CD14-positive monocyte (primary cell): ENCODE measurements at places on chromosomes 3 and 15. TPM values are rescaled to one million over a fixed set of nuclear protein-coding genes. Genes with fewer than 3 reads are reported as not detected.

CADPS gene
- polyA plus RNA-seq = not detected in 2 replicates

NR2C2 gene
- polyA plus RNA-seq = 3.8 TPM

DNA sequence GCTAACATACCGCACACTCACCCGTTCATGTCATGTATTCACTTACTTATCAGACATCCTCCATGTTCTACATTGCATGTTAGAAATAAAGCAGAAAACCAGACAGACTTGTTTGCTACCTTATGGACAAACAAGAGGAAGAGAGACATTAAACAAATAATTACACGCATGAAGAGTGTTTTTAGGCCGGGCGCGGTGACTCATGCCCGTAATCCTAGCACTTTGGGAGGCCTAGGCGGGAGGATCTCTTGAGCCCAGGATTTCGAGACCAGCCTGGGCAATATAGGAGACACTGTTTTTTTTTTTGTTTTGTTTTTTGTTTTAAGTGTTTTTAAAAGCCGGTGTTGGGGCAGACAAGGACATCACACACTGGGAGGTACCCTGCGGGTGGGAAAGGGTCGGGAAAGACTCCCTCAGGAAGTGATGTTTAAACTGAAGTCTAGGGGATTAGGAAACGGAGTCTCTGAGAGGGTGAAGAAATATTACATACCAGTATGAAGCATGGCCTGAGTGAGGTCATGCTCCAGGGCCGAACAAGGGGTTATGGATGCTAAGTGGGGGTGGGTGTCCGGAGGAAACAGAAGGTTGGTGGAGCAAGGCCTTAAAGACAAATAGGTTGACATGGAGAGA lies 2.1 kb upstream of the USP3 start:
- H3K4me3 ChIP-seq = no peak overlapping the region
- peaks cover 76% of the 10 kb centered on the region for H3K4me1 ChIP-seq
- H3K27ac ChIP-seq = peak overlapping the region; percentile 100
- H3K27me3 ChIP-seq = no peaks in the 10 kb centered on the region

GRCh38 chr15:96331144-96331944 lies 844 bp downstream of the NR2F2 start:
- H3K27me3 ChIP-seq = peaks cover 77% of the 10 kb centered on the region
- no peak overlapping the region for H3K27ac ChIP-seq
- no peaks in the 10 kb centered on the region for H3K36me3 ChIP-seq
- H3K4me3 ChIP-seq = no peak overlapping the region
- DNase-seq = no peak

- no peak overlapping the region for H3K4me3 ChIP-seq
- no peak overlapping the region for H3K27ac ChIP-seq
- H3K27me3 ChIP-seq = peaks cover 9% of the 10 kb centered on the region
- DNase-seq = peak; percentile 21
- no peaks in the 10 kb centered on the region for H3K36me3 ChIP-seq
Measured at GRCh38 chr3:9500108-9501050, 53.2 kb downstream of the LHFPL4 start.

GRCh38 chr3:131386429-131387165 lies 5.0 kb downstream of the NUDT16 start:
- peak overlapping the region; percentile 61 for H3K4me3 ChIP-seq
- peaks cover 90% of the 10 kb centered on the region for H3K4me1 ChIP-seq
- peak overlapping the region; percentile 83 for H3K27ac ChIP-seq

DNA sequence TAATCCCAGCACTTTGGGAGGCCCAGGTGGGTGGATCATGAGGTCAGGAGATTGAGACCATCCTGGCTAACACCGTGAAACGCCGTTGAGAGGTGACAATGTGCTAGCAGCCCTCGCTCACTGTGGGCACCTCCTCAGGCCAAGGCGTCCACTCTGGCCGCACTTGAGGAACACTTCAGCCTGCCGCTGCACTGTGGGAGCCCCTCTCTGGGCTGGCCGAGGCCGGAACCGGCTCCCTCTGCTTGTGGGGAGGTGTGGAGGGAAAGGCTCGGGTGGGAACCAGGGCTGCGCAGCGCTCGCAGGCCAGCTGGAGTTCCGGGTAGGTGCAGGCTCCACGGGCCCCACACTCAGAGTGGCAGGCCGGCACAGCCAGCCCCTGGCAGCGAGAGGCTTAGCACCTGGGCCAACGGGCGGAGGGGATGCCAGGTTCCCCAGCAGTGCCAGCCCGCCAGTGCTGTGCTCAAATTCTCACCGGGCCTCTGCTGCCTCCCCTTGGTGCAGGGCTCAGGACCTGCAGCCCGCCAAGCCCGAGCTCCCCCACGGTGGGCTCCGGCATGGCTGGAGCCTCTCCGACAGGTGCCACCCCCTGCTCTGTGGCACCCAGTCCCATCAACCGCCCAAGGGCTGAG lies 253.6 kb downstream of the CNTN4 start:
- H3K27me3 ChIP-seq = no peaks in the 10 kb centered on the region
- DNase-seq = no peak
- H3K36me3 ChIP-seq = no peaks in the 10 kb centered on the region
- no peak overlapping the region for H3K27ac ChIP-seq

DNA sequence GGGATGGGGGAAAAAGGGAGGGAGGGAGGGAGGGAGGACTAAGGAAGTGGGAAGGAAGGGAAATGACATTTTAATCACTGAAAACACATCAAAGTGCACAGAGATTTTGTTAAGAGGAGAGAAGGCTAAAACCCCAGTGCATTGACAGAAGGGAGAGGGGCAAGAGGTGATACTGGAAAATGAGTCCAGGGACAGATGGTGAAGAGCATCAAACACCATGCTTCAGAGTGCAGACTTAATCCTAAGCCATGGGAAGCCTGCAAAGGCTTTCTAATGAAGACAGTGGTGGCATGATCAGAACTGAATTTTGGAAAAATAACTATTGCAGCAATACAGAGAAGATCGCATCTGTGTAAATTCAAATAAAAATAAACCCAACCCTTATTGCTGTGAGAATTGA lies 41.8 kb downstream of the HGD start:
- H3K4me3 ChIP-seq = no peak overlapping the region
- H3K27me3 ChIP-seq = no peaks in the 10 kb centered on the region
- H3K4me1 ChIP-seq = peaks cover 10% of the 10 kb centered on the region
- DNase-seq = no peak
- H3K36me3 ChIP-seq = no peaks in the 10 kb centered on the region

GRCh38 chr3:147640781-147641180 lies 231.6 kb downstream of the ZIC1 start:
- no peak overlapping the region for H3K27ac ChIP-seq
- no peak for DNase-seq
- no peak overlapping the region for H3K4me3 ChIP-seq
- H3K4me1 ChIP-seq = no peaks in the 10 kb centered on the region
- no peaks in the 10 kb centered on the region for H3K36me3 ChIP-seq

DNA sequence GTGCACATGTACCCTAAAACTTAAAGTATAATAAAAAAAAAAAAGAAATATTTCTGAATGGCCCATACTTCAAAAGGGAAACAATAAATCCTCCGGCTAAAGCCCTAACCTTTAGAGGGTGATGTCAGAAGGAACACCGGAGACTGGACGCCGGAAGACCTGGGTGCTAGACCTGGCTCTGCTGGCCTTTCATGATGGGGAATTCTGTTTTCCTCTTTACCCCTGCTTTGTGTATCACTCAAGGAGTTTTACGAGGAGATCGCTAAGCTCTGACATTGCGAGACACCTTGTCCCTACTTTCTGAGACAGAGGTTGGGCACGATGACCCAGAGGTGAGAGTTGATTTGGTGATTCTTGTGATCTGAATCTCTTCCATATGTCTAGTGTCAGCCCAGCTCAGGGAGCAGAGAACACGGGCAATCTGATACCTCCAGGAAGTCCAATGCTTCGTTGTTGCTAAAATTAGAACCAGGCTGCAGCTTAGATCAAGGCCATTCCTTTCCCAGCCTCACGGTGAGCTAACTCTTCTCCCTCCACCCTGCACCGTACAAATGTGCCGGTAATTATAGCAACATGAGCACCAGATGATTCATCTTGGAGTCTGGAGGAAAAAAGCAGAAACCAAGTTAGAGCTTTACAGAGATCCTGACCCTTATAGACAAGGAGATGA lies 42.0 kb upstream of the CFAP161 start:
- H3K4me1 ChIP-seq = peaks cover 9% of the 10 kb centered on the region
- no peak overlapping the region for H3K27ac ChIP-seq
- peaks cover 8% of the 10 kb centered on the region for H3K27me3 ChIP-seq
- DNase-seq = no peak

DNA sequence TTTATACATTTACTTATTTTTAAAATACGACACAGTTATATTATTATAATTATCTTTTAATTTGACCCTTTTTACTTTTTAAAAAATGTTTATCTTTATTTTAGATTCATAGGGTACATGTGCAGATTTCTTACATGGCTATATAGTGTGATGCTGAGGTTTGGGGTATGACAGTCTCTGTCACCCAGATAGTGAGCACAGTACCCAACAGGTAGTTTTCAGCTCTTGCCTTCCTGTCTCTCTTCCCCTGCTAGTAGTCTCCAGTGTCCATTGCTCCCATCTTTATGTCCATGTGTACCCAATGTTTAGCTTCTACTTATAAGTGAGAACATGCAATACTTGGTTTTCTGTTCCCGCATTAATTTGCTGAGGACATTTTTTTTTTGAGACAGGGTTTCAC lies 21.8 kb upstream of the KCNMB2 start:
- no peaks in the 10 kb centered on the region for H3K36me3 ChIP-seq
- no peaks in the 10 kb centered on the region for H3K27me3 ChIP-seq
- no peaks in the 10 kb centered on the region for H3K4me1 ChIP-seq
- no peak for DNase-seq

DNA sequence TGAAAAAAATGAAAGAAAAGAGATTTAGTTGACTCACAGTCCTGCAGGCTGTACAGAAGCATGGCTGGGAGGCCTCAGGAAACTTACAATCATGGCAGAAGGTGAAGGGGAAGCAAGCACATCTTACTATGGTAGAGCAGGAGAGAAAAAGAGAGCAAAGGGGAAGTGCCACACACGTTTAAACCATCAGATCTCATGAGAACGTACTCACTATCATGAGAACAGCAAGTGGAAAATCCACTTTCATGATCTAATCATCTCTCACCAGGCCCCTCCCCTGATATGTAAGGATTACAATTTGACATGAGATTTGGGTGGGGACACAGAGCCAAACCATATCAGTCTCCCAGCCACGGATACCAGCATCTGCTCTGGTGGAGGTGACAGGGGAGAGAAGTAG lies 50.8 kb upstream of the CPOX start:
- no peak overlapping the region for H3K4me3 ChIP-seq
- no peaks in the 10 kb centered on the region for H3K27me3 ChIP-seq
- peak; percentile 51 for DNase-seq
- no peak overlapping the region for H3K27ac ChIP-seq
- no peaks in the 10 kb centered on the region for H3K36me3 ChIP-seq

DNA sequence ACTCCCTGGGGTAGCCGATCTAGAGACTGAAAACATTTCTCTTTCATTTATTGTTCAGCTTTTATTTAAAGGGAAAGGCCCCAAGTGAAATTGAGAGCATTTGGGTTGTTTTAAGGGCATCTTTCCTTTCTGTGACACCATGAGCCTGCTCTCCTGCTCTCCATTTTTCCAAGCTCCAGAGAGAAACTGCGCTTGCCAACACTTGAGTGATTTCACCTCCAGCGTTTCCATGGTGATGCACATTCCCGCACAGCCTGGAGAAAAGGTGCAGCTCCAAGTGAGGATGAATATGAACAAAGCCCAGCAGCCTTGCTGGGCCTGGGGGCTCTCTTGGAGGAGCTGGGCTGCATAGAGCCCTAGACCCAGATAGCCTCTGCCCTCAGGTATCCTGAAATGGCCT lies 159.2 kb upstream of the PPP2R3A start:
- no peak overlapping the region for H3K27ac ChIP-seq
- no peaks in the 10 kb centered on the region for H3K4me1 ChIP-seq
- no peak overlapping the region for H3K4me3 ChIP-seq
- no peak for DNase-seq
- no peaks in the 10 kb centered on the region for H3K36me3 ChIP-seq
- no peaks in the 10 kb centered on the region for H3K27me3 ChIP-seq
